ENCODE measurements at places on chromosomes 6 and 20.
A peak's percentile ranks its signal among the peaks of the same experiment; 100 is the strongest.

DNA sequence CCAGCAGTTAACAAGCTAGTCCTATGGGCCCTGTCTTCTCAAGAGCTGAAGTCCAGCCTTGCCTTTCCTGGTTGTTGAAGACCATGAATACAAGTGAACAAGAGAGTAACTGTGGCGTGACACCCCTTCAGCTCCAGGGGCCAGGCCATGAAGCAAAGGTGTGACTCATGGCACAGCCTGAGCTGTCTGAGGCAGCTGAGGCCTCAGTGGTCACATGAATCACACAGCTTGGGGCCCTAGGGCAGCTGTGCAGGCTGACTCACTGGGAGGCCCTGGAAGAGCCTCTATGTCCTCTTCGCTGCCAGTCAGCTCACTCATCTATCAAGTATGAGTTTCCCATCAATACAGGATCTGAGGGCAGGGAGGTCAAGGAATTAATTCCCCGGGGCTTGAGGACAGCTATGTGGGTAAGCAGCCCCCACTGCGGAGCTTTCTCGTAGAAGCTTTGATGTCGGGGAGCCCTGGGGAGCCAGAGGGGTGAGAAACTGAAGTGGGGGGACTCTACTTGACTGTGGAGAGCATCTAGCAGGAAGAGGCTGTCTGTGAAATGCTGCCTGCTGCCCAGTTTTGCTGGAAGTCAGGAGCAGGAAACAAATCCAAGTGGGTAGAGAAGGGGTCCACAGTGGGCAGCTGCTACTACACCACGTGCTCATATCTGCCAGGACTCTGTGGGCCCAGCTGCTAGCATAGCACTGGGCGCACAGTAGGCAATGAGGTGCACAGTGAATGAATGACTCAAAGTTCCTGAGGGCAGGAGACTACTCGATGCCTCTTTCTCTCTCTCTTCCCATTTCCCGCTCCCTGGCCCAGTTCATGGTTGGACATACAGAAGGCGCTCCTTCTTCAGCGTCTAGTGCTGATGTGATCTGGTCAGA is 13.7 kb upstream of the FAM83C start:
- no peak for DNase-seq

DNA sequence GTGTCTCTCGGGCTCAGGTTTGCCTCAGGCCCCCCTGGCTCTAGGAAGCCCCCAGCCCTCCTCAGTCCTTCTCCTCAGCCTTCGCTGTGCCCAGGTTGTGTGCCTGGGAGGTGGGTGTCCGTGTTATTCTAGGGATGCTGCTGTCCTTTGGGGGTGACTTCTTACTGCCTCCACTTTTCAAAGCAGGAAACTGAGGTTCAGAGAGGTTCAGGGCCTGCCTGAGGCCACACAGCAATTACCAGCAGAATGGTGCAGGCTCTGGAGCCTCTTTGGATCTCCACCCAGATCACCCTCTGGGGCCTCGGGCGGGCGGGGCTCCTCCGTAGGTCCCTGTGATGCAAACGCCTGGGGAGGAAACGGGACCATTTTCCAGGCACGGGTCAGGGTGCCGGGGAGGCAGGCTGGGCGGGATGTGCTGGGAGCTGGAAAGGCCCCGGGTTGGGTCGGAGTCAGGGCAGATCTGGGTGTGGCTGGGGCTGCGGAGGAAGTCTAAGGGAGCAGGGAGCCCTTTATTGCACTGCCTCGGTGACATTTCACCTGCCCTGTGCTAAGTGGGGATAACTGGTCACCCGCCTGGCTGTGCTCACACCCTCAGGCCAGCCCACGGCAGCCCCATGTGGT is 23.2 kb downstream of the GATA5 start:
- DNase-seq, result no peak

DNA sequence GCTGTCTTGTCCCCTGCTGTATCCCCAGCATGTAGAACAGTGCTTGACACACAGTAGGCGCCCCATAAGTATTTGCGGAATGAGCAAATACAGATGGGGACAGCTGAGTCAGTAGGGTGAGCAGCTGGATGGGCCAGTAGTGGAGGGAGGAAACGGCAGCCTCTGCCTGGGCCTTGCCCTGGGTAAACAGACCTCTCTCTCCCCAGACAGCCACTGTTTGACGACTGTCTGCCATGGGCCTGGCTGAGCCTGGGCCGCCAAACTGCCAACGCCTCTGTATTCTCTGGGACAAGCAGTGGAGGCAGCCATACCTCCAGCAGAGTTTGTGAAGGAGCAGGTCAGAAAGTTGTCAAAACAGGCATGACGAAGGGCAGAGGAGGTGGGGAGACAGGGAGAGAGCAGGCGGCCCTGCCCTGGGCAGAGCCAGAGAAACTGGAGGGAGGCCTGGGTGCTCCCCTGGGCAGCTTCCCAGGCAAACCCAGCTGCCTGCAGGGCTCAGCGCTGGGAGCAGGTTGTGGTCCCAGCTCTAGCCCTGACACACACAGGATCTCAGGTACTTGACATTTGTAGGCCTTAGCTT is 15.2 kb downstream of the HNF4A start:
- no peak for DNase-seq

DNA sequence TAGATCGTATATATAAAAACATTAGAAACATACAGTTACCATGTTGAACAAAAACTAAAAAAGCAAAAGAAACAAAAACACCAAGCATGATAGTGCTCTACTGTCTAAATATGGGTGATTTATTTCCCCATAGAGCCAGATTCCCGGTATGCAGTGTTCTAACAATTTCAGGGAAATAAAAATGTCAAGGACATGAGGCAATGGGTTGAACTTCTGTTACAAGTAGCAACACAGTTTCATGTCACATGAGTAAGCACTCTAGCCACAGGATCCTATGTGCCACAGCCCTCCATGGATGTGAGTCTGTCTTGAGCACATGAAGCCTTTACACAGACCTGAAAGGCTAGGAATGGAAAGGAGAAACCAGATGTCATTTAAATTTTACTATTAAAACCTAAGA is 96.0 kb downstream of the MAP3K5 start:
- no peak for DNase-seq

GRCh38 chr6:85470023-85470410 is 20.1 kb downstream of the NT5E start:
- no peak for DNase-seq

- no peak for DNase-seq
Measured at GRCh38 chr6:52371656-52372191, 9.8 kb downstream of the PAQR8 start.

GRCh38 chr6:24357336-24358218 is at the start of gene DCDC2:
DCDC2 (minus strand) TSS chr6:24358059; CDS start chr6:24357750, 309 bp downstream.
- DNase-seq, result no peak

- DNase-seq, result peak; percentile 22
Measured at GRCh38 chr6:169866140-169866534, 114.7 kb downstream of the ERMARD start.

- DNase-seq, result no peak
Measured at GRCh38 chr20:56809668-56810067, 180.6 kb downstream of the TFAP2C start.

GRCh38 chr6:122028933-122029522 is 370.4 kb upstream of the HSF2 start:
- DNase-seq, result no peak

- no peak for DNase-seq
Measured at GRCh38 chr6:150510576-150510975, 89.1 kb upstream of the PLEKHG1 start.

DNA sequence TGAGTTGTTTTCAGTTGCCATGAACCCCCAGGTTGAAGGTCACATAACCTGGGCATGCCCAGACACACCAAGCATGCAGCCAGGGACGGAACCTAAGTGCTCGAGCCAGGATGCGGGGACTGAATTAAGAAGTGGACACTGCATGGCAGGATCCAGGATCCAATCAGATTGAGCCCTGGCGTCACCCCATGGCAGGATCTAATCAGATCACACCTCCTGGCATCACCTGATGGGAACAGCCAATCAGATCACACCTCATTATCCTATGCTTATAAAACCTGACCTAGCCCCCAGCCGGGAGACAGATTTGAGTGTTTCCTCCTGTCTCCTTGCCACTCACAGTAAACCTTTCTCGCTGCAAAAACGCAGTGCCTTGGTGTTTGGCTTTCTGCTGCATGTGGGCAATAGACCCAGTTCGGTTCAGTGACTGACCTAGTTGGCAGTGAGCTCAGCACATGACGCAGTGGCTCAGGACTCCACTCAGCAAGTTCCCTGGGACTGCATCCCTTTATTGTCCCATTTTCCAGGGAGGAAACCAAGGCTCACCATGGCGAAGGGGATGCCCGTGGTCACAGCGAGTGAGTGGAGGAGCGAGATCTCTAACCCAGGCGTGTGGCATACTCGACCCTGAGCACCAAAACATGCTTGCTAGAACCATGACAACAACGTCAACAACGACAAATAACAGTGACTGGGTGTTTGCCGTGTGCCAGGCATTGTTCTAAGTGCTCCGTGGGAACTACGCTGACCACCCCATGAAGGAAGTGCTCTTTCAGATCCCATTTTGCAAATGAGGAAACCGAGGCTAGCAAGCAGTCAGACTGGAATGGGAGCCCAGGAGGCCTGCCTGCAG is 66.3 kb downstream of the RBM38 start:
- DNase-seq, result no peak

GRCh38 chr6:56708810-56709597 is 66.3 kb upstream of the DST start:
- no peak for DNase-seq

- DNase-seq, result no peak
Measured at GRCh38 chr20:63264519-63264918, 8.1 kb upstream of the ARFGAP1 start.

GRCh38 chr20:32158351-32158750 is 48.8 kb downstream of the TM9SF4 start:
- no peak for DNase-seq

DNA sequence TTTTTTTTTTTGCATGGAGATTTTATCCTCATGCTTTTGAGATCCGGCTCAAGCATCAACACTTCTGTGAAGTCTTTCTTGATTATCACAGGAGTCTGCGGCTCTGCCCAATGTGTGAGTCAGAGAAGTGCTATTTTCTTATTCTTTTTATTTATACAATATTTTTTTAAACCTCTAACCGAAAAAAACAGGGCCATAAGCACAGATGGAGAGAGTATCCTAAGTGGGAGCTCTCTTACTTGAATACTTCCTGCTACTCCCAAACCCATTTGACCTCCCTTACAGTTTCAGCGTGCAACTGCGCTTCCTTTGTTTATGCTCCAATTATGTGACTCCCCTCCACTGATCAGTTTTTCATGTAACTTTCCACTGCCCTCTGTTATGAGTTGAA is 8.7 kb upstream of the ATXN1 start:
- no peak for DNase-seq
